ENCODE measurements at places on chromosomes 3 and 15.

DNA sequence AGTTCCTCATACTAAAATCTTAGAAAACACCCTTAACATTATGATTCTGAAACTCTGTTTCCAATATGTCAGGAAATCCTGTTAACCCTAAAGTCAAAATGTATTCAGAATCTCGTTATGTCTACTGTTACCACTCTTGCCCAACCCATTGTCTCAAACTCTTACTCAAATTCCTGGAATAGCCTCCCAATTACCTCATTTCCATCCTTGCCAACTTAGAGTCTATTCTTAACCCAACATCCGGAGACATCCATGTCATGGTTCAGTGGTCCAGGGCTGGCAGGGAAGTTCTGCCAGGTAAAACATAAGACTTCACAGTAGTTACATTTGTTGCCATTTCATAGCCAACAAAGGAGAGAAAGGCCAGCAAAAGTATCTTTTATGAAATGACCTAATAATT lies 593.9 kb downstream of the PYDC2 start:
- no peak for DNase-seq

DNA sequence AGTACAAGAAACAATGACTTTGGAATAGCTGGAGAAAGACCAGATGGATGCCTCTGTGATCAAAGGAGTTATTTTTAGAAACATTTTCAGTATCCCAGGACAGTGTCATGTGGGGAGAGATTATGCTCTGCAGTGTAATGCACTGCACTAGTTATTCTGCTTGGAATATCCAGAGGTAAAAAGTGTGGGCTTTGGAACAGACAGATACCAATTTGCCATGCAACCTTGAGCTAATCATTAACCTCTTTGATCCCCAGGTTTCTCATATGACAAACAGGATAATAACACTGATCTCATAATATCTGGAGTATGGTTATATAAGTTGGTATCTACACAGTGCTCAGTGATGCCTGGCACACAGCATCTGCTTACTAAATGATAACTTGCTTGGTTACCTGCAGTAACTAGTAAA lies 12.2 kb upstream of the SLC7A14 start:
- no peak for DNase-seq

DNA sequence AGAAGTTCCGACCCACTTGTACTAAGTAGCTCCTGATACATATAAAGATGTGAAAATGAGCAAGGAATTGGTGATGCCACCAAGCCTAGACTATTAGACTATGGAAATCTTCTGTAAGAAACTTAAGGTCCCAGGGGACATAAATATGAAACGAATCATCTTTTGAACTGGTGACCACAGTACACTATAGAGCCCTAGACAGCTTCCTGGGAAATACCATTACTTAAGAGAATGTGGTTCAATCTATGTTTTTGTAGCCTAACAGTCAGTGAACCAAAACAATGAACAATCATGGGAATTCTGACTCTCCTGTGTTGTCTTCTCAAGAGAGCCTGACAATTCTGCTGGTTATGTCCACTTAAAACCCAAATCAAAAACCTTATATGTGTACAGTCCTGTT lies 191.6 kb downstream of the GREM1 start:
- DNase-seq, result no peak

DNA sequence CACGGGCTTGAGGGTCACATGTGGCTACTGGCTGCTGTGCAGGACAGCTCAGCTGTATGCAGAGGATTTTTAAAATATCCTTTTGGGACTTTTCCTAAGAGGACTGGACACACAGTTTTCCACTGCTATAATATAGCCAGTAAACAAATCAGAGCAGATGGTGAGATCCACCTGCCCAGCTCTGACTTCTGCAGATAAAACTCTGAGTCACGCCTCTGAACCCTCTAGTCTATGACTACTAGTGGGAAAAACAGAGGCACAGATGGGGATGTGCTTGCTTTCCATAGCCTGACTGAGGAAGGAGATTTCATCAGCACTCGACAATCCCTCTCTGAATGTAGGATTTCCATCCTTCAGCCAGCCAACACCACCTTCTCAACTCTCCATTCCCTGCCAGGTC lies 45.1 kb downstream of the COLQ start:
- no peak for DNase-seq

DNA sequence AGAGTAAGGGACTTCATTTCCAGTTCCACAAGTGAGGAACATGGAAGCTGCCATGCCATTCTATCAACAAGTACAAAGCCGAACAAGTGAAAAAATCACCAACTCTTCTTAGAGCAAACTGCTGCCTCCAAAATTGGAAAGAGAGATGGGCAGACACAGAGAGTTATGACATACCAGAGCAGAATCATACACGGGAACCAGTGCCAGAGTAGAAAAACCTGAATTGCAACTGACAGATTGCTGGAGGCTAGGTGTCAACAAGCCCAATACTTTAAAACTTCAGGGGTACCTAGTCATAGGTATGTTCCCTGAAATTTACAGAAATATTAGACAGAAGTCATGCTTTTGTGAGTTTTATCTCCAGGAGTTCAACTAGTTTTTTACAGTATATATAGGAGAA lies 62.0 kb downstream of the TTBK2 start:
- DNase-seq, result no peak
